Colonic mucosa (tissue), 4 donors: ENCODE measurements at places on chromosomes 13 and 19. TPM values are rescaled to one million over a fixed set of nuclear protein-coding genes. Genes with fewer than 3 reads are reported as not detected.
A peak's percentile ranks its signal among the peaks of the same experiment; 100 is the strongest.

- H3K4me3 ChIP-seq: no peak overlapping the region
- H3K36me3 ChIP-seq: no peaks in the 10 kb centered on the region
- DNase-seq: no peak
- no peak overlapping the region for H3K27ac ChIP-seq
- no peaks in the 10 kb centered on the region for H3K27me3 ChIP-seq
These were observed 40.3 kb downstream of the ERICH6B start for GRCh38 chr13:45575146-45575829.

- H3K4me3 ChIP-seq: no peak overlapping the region
- H3K27ac ChIP-seq: no peak overlapping the region
- H3K36me3 ChIP-seq: no peaks in the 10 kb centered on the region
- H3K27me3 ChIP-seq: no peaks in the 10 kb centered on the region
These were observed 62.3 kb downstream of the ITGBL1 start for GRCh38 chr13:101514695-101515275.

DNA sequence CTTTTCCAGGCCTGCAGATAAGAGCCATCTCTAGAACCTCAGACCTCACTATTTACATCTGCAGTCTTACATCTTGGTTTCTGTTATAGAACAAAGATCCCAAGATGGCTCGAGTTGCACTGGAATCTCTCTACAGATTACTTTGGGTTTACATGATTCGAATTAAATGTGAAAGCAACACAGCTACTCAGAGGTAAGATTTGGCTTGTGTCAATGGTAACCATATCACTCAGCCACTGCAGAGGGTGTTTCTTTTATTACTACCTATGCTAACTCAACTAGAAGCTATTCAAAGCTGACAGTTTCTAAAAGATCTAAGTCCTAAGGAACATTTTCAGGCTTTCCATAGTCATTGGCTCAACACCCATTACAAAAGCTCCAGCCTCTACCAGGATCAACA lies 115.6 kb downstream of the FRY start:
- no peak for DNase-seq
- H3K4me1 ChIP-seq: no peaks in the 10 kb centered on the region
- no peaks in the 10 kb centered on the region for H3K27me3 ChIP-seq
- H3K27ac ChIP-seq: no peak overlapping the region
- H3K4me3 ChIP-seq: no peak overlapping the region
- H3K36me3 ChIP-seq: no peaks in the 10 kb centered on the region

- no peaks in the 10 kb centered on the region for H3K36me3 ChIP-seq
- no peak for DNase-seq
- H3K4me1 ChIP-seq: no peaks in the 10 kb centered on the region
- no peaks in the 10 kb centered on the region for H3K27me3 ChIP-seq
- no peak overlapping the region for H3K27ac ChIP-seq
- no peak overlapping the region for H3K4me3 ChIP-seq
These were observed 94.7 kb downstream of the PTPRS start for GRCh38 chr19:5245631-5246553.

DNA sequence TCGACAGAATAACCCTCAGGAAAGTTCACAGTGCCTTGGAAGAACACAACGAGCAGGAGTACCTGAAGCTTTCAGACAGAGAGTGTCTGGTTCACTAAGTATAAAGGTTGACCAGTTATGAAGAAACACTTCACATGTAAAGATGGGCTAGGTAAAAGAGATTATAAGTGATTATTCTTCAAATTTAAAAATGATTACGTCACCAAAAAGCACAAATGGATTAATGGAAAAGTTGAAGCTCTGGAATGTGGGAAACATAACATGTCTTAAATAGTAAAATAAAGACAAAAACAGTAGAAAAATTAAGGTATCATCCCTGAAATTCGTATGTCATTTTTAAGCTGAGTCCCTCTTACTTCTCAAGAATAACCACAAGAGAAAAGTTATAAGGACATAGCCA lies 643.9 kb upstream of the KLF12 start:
- H3K27me3 ChIP-seq: no peaks in the 10 kb centered on the region
- H3K4me1 ChIP-seq: no peaks in the 10 kb centered on the region
- no peak for DNase-seq
- no peak overlapping the region for H3K27ac ChIP-seq

- H3K27me3 ChIP-seq: peaks cover 4% of the 10 kb centered on the region
- peak within 1 kb of the TSS; percentile 37 for H3K4me3 ChIP-seq
- DNase-seq: peak; percentile 59
- no peaks in the 10 kb centered on the region for H3K36me3 ChIP-seq
- peak within 1 kb of the TSS; percentile 77 for H3K27ac ChIP-seq
These were observed at the start of gene AXL for GRCh38 chr19:41218615-41219507. AXL (plus strand) TSS chr19:41219223; CDS start chr19:41219393, 170 bp downstream.

DNA sequence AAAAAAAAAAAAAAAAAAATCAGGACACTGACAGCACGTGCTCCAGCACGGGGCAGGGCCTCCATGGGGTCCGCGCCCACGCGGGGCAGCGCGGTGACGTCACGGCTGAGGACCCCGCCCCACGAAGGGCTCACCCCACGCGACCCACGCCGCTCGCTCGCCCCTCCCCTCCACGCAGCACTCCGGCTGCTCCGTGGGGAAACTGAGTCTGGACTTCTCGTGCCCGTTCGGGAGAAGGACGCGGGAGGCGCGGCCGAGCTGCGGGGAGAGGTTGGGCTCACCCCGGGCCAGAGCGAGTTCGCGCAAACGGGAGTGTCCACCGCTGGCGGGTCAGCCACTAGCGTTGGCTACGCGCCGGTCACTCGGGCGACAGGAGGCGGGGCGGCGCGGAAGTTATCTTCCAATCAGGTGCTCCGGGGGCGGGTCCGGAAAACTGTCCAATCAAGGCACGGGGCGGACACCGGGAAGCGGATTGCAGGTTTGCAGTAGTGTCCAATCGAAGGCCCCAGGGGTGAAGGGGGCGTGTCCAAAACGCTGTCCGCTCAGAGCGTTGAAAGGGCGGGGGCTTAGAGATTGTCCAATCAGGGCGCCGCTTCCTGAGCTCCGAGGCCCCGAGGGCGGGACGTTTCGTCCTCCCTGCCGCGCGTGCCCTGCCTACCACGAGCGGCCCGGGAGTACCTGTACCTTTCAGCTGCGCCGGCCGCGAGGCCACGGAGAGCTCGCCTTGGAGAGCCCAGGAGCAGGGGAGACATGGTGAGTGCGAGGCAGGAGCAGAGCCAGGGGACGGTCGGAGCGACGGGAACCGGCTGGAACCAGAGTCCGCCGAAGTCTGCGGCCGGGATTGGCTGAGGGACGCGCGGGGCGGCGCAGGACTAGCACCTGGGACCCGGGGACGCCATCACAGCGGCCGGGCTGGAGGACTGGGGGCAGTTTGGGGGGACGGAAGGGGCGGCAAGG lies at the start of gene ZNF57:
TSS of gene ZNF57 (plus strand) at position 633 of the 957 bp plus-strand sequence. CDS start at position 751, 118 bp downstream.
- peak; percentile 100 for DNase-seq
- H3K4me1 ChIP-seq: no peaks in the 10 kb centered on the region
- peak within 1 kb of the TSS; percentile 72 for H3K27ac ChIP-seq

DNA sequence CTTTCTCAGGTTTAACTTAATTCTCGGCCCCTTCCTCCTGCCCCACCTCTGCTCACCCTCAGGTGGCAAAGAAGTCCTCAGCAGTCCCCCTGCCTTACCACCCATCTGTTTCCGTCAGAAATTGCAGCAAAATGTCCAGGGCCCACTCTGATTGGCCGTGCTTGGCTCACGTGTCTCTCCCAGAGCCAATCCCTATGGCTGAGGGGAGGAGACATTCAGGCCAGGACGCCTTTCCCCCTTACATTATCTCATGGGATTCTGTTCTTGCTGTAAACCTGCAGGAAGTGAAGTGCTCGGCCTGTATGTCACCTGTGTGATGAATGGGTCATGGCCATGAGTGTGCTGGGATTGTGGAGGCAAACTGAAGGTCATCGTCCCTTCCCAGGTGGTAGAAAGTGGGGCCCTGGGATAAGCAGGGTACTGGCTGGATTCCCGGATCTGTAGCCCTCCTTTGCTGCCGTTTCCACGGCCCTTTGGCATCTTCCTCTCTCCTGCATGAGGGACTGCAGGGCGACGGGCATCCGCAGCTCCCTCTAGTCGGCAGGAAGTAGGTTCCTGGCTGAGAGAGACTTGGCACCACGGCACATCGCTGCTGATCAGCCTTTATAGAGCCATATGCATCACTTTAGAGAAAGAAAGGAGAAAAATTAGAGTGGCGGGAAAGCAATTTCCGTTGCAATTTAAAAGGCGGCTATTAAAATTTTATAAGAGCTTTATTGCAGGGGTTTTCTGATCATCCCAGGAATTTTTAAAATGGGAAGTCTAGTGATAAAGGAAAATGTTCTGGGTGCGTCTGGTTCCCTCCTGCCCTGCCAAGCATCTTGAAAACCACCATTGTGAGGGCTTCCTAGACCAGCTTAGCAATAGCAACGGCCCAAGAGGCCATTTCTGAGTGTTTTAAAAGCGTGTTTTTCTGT lies 118.2 kb downstream of the SIPA1L3 start:
- H3K27ac ChIP-seq: no peak overlapping the region
- H3K36me3 ChIP-seq: no peaks in the 10 kb centered on the region
- H3K27me3 ChIP-seq: no peaks in the 10 kb centered on the region
- H3K4me3 ChIP-seq: no peak overlapping the region
- no peaks in the 10 kb centered on the region for H3K4me1 ChIP-seq

Gene LIM2
- not detected for total RNA-seq

Gene ZNF350
- 10.5 TPM for total RNA-seq

Gene LYPD5
- total RNA-seq: 3.9 TPM
